HT-29 (cell line): ENCODE measurements at places on chromosomes 11 and 22. TPM values are rescaled to one million over a fixed set of nuclear protein-coding genes. Genes with fewer than 3 reads are reported as not detected.

KLHDC7B gene
- not detected in 2 replicates for total RNA-seq

TMPRSS4 gene
- 152 and 157 TPM in 2 replicates for total RNA-seq

DNA sequence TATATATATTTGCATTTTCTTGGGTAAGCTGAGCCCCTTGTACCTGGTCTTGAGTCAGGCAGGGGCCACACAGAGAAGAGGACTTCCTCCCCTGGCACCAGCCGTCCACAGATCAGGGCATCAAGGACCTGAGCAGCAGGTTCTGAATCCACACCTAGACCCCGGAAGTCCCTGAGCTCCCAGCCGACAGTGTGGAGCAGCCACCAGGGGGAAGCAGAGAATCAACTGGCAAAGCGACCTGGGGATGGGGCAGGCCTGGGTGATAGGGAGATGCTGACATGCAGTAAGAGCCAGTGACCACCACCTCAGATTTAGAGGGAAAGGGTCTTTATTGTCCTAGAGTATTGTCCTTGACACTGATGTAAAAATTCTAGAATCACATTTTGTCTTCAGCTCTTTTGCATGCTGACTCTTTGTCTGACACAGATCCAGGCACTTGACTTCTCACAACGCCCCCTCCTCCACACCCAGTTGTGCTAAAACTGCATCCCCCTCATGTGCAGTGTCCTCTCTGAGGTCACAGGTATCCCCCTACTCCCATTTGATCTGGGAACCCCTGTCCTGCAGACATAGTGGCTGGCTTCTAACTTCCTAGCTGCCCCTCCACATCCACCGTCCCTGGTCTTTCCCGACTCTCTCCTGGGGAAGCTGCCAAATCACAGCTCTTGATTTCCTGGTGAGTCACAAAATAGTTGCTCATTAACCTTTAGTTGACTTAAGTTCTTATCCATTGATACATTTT is 109.3 kb downstream of the GGTLC2 start:
- peak; percentile 70 for DNase-seq

DNA sequence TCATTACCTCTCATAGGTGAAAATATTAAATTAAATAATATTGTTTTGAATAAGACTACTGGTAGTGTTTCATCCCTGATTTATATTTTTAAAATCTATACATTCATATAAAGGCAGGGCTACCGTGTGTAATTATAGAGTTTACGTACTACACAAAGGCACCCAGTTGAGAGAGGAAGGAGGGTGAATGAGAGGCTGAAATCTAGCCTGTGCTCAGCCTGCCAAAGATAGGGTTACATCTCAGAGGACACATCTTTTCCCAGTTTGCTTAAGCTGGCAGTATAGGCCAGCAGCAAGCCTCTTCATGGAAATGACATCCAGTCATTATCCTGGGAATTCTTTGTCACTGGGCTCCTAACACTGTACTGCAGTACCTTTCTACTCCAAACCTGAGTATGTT is 7.5 kb upstream of the B3GNT6 start:
- DNase-seq, result no peak

DNA sequence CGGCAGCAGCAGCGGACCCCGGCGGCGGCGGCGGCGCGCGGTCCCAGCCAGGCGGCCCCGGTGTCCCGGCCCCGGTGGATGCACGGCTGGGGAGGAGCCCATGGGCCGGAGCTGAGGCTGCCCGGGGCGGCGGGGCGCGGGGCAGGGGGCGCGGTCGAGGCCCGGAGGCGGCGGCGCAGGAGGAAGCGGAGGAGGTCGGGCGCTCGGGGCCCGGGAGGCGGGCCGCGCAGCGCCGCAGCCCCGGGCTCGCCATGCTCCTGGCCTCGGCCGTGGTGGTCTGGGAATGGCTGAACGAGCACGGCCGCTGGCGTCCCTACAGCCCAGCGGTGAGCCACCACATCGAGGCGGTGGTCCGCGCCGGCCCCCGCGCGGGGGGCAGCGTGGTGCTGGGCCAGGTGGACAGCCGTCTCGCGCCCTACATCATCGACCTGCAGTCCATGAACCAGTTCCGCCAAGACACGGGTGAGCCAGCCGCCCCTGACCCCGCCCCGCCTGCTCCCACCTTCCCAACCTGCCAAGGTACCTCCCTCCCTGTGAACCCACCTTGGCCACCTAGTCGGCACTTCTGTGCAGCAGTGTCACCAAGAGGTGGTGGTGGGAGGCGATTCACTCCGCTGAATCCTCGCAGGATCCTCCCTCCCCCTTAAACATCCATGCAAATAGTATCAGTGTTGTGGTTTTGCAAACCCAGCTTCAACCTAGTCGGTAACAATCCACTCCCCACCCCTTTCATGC is 580 bp downstream of the DTX4 start:
- no peak for DNase-seq

- DNase-seq, result no peak
These were observed 45.2 kb upstream of the ADSL start for GRCh38 chr22:40300884-40301672.

- no peak for DNase-seq
These were observed 20.5 kb upstream of the SORL1-AS1 start for GRCh38 chr11:121473064-121473777.

DNA sequence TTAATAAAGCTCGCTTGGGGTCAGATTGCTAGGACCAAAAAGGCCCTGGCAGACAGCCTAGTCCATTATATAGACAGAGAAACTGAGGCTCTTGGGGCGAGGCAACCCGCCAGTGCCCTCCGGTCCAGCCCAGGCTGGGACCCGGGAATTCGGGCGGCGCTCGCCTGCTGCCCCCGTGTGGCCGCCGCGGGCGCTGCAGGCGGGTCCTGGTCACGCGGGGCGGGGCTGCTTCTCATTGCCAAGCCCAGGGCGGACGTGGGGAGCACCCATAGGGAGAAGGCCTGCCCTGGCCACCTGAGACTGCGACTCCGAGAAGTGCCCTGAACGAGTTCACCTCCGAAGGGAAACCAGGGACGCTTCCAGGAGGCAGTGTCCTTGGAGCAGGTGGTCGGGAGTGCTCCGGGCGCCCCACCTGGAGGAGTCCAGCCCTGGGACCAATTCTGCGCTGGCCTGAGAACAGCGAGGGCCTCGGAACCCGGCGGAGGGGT is 36.0 kb upstream of the CSNK1E start:
- peak; percentile 75 for DNase-seq
